ENCODE measurements at places on chromosomes 4 and X. TPM values are rescaled to one million over a fixed set of nuclear protein-coding genes. Genes with fewer than 3 reads are reported as not detected.

DNA sequence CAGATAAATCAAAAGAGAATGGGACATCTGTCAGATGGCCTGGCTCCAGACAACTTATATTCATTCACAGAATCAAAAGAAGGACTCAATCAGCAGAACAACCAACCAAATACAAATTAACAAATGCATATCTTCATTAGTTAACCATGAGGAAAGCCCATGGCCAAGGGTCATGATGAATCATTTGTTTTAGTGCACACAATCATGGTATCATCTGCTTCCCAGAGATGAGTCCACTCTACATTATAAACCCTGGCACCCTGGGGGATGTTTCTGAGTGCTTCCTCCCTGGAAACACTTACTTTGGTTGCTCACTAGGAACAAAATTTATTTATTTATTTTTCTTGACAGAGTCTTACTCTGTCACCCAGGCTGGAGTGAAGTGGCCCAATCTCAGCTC lies 453.3 kb upstream of the HS3ST1 start:
- no peak for DNase-seq

The STK32B gene
- 0.82 TPM for total RNA-seq

DNA sequence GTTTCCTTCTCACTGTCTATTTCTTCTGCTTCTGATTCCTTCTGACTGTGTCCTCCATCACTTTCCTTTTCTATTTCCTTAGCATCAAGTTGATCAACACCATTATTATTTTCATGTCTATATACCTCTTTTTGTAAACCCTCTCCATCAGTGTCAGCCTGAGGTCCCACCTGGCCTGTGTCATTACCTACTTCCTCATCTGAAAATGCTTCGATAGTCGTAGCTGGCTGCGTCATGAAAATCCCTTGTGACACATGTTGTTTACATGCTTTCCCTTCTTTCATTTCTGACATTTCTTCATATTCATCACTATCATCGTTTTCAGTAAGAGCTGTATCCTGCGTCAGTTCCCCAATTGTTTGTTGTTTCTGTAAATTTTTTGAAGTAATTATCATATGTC lies 39.6 kb downstream of the RPGR start:
- DNase-seq = no peak

GRCh38 chr4:1685235-1686150 lies 1.4 kb upstream of the FAM53A start:
- DNase-seq = no peak

GRCh38 chr4:102578819-102579218 lies 77.7 kb downstream of the NFKB1 start:
- no peak for DNase-seq

DNA sequence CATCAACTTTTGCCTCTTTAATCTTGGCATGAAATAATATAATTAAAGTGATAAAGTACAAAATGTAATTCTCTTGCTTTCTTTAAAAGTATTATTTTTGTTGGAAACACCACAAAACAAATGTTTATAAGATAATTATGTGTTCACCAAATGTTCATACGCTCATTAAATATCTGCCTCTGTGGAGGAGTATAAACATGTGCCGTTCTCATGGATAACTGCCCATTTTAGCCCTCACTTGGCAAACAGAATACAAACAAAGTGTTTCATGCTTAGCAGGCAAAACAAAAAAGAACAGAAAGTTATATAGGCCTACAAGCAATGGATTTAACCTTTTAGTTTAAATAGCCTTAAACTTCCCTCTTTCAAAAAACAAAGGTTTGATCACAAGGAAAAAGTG lies 800.5 kb upstream of the DIAPH2 start:
- DNase-seq = no peak

GRCh38 chr4:41696763-41697162 lies 51.8 kb downstream of the PHOX2B start:
- DNase-seq = no peak

The GAGE12J gene
- total RNA-seq = not detected

The NAA11 gene
- not detected for total RNA-seq

DNA sequence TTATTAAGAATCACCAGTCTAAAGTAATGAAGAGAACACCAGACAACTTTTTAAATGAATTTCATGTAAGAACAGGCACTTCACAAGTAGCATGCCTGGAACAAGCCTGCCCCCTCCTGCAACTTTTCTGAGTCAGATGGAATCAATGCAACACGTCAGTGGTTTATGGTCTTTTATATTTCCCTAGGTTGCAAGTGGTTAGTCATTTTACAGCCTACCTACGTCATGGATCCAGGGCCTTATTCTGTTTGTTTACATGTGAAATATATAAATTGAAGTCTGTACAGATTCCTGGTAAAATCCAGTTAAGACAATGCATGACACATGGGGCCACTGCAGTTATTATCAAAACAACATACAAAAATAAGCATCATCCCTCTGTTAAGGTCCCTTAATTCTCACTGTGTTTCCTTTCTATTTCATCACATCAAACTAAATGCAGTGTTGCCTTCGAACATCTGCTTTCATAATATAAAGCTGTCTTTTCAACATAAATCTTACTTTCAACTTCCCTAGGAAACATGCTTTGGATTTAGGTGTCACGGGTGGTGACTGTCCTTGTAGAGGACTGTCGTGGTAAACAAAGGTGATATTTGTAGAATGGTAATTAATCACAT lies 309.3 kb downstream of the FRMPD4 start:
- DNase-seq = no peak

DNA sequence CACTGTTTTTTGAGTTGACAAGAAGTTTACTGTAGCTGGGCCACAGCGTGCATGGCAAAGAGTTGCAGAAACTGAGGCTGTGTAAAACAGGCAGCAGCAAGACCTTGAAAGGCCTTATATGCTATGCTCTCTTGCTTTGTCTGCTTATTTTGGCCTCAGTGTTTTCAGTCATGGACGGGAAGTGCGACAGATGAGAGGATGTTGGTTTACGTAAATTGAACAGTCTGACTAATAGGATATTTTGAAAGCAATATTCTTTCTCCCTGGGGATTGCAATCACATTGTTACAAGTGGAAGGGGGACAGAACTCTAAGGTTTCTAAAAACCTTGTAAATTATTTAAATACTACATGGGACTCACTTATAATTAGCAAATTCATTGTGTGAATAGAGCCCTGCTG lies 32.2 kb upstream of the MAGEA10 start:
- DNase-seq = no peak

DNA sequence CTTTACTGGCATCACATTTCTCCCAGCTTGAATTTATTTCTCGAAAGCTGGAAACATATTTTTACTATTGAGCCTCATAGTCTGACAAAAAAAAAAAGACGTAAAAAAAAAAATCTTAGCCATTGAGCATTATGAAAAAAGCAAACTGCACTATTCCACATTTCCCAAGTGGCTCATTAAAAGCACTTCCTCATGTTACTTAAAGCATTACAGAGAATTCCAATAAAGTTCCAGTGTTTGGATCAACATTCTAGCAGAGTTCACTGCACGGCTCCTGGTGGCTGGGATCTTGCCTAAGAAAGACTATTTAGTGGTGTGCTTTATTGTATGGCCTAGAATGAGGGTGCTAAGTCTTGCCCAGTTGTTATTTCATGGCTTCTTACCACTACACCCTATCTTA lies 476.2 kb downstream of the PPARGC1A start:
- DNase-seq = no peak

GRCh38 chr4:120568731-120569130 lies 353.8 kb downstream of the PRDM5 start:
- DNase-seq = no peak

DNA sequence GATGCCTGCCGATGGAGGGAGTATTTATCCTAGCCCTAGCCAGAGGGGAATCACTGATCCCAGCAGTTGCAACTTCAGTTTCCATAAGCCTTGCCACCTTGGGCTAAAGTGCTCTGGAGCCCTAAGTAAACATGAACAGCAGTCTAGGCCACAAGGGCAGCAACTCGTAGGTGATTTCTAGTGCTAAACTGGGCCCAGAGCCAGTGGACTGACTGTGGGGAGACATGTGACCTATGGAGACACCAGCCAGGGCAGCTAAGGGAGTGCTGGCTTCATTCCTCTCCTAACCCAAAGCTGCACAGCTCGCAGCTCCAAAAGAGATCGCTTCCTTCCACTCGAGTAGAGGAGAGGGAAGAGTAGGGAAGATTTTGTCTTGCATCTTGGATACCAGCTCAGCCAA lies 120.8 kb upstream of the MAGEA10 start:
- DNase-seq = no peak

The CT47B1 gene
- total RNA-seq = not detected

All from colonic mucosa (tissue), 4 donors.